AG04449 (cell line): ENCODE measurements at places on chromosomes 6 and 20.

DNA sequence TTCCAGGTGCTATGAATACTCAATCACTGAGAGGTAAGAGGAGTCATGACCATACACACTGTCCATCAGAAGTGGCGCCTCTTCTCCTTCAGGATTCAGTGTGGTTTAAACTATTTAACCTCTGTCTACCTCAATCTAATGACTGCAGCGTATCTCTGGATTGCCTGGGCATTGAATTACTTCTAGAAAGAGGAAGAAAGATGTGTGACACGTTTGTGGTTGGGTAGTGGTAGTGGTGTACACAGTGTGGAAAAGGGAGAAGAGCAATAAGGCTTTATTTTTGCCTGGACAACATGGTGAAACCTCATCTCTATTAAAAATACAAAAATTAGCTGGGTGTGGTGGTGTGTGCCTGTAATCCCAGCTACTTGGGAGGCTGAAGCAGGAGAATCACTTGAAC is 38.0 kb upstream of the ECHDC1 start:
- DNase-seq, result no peak

GRCh38 chr6:22300273-22300998 is 3.6 kb upstream of the PRL start:
- DNase-seq, result no peak

DNA sequence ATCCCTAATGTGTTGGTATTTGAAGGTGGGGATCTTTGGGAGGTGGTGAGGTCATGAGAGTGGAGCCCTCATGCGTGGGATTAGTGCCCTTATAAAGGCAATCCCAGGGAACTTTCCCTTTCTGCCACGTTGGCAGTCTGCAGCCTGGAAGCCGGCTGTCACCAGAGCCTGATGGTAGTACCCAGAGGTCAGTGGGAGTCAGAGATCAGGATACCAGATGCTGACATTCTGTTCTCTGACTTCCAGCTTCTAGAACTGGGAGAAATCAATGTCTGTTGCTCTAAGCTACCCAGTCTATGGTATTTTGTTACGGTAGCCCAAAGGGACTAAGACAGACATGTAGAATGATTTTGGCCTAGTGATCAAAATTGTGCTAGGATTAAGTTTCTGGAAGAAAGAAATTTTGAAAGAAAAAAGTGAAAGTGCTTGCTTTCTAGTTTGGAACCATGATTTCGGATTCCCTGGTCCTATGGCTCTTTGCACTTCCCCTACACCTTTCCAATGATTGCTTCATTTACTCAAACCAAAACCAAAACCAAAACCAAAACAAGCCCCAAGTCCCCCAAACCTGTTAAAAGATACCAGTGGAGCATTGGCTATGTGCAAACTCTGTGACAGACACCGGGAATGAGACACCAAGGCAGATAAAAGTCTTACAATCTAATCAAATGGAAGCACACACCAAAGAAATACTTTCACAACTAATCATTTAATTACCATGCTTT is 173.7 kb upstream of the ZNF217 start:
- no peak for DNase-seq

GRCh38 chr6:166911248-166911677 is 45.1 kb downstream of the RNASET2 start:
- DNase-seq, result no peak

DNA sequence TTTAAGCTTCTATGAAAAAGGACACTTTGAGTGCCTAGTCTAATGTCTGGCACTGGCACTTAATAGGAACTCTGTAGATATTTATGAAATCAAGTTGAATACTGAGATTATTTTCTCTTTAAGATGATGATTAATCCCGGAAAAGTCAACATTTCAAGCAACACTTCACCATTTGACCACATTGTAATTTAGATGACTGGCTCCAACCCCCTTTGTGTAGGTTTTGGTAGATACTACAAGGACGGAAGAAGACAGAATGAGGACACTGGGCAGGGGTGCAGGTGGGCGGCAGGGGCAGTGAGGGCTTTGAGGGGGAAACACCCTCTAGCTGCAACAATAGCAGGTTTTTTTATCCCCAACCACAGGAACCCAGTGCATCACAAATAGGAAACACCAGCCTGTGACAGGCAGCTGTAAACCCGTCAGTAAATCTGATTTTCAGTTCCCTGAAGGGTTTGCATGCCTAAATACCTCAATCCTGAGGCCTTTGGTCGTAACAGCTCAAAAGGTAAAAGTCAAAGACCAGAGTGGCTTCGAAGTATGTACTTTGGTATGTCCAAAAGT is 4.6 kb downstream of the DTNBP1 start:
- DNase-seq, result no peak

GRCh38 chr6:121549736-121550135 is 114.3 kb downstream of the GJA1 start:
- DNase-seq, result peak; percentile 90
